ENCODE measurements at places on chromosomes 11 and 22.

DNA sequence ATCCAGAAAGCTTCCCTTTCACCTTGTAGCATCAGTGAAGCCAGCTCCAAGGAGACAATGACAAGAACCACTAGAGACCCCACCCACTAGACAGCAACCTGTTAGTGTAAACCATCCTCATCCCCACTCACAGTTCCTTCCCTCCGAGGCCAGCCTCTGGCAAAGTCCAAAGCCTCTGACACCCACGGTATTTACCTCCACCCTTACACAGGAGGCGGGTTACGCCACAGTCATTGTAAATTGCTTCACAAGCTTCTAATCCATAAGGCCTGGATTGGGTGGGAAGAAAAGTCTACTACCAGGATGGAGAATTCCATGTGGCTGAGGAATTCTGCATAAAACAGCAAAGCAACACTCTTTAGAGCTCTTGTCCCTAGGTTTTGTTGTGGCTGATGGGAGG, 287.4 kb downstream of the BUD13 start:
- no peak for DNase-seq

DNA sequence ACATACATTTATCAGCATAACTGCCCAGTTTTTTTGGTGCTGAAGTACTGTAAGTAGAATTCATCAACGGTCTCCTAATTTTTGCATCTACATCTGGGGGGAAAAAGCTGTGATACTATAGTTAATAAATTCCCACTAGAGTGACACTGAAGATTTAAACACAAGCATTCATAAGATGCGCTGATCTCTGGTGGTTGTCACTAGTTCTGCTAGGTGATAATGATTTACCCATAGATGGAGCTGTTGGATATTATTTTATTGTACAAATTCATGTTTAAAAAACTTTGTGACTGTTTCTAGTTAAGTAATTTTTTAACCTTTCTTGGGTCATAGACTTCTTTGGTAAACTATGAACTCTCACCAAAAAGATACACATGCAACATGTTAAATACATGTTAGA, 106.6 kb downstream of the EMSY start:
- DNase-seq: no peak

DNA sequence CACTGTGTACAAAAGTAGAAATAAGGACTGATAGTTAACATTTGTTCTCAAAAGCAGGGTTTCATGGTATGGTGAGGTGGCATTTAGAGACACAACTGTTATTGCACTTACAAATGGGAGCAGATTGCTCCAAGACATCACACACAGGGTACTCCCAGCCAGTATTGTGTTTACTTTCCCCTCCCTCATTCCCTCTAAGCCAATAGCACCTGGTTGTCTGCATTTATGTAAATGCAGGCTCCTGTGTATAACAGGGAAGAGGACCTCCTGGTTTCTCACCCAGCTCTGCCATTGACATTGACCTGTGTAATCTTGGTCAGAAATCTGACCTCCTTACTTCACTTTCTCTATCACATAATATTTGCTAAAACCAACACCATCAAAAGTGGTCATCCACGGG, 154.4 kb downstream of the NAV2 start:
- no peak for DNase-seq

GRCh38 chr11:12421386-12421785, 44.0 kb downstream of the PARVA start:
- no peak for DNase-seq

GRCh38 chr11:86814775-86815174, 14.4 kb downstream of the PRSS23 start:
- DNase-seq: no peak

GRCh38 chr22:35131525-35132000, 65.6 kb downstream of the ISX start:
- DNase-seq: no peak

DNA sequence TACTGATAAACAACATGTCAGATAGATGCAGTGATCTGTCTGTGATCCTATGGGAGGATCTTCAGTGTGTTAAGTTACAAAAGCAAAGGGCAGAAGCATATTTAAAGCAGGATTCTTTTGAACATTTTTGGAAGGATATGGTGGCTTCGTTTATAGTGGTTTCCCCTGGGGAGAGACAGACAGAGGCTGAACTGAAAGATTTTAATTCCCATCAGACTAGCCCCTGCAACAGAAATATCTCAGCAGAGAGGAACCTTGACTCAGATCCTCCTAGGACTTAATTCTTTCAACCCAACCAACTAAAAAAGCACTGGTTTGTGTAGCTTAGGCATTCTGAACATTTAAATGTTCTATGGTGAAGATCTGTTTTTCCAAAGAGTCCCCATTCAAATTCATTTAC, 5.7 kb downstream of the CLTCL1 start:
- DNase-seq: no peak

GRCh38 chr11:12705874-12706273, 31.7 kb downstream of the TEAD1 start:
- DNase-seq: no peak

GRCh38 chr22:44754998-44755397, 2.6 kb downstream of the ARHGAP8 start:
- no peak for DNase-seq

DNA sequence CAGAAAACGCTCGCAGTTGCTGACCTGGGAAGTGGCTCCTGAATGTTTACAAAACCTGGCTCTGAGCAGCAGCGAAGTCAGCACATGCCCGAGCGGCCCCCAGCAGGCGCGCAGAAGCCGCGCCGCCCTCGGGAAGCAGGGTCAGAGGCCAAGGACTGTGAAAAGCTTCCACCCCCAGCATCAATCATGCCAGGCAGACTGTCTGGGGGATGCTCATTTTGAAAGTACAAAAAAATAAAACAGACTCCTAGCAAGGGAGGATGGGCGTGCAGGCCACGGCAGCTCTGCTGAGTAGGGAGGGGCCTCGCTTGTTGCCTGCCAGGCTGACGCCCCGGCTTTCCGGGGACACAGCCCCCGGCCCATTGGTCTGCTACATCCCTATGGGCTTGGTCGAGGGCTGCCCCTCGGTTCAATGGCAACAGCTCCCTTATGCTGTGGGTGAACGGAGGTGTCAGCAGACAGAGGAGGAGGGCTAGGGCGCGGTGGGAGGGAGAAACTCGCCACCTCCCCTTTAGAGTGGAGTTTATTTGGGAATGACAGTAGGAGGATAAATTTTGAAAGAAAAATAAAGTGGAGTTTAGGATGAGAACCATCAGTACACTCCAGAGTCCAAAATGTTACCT, 37.7 kb upstream of the GNB1L start:
- no peak for DNase-seq

GRCh38 chr11:44813401-44813800, 86.6 kb downstream of the TSPAN18 start:
- DNase-seq: no peak

GRCh38 chr11:115505175-115505574, 960 bp upstream of the CADM1 start:
- no peak for DNase-seq

GRCh38 chr11:1871531-1871930, 18.6 kb downstream of the LSP1 start:
- no peak for DNase-seq

GRCh38 chr22:46574993-46575910, 37.8 kb upstream of the CELSR1 start:
- DNase-seq: no peak

- DNase-seq: no peak
Measured at GRCh38 chr22:34588871-34589545, 476.9 kb upstream of the ISX start.

GRCh38 chr11:23370580-23371275, 510.5 kb upstream of the CCDC179 start:
- DNase-seq: no peak

DNA sequence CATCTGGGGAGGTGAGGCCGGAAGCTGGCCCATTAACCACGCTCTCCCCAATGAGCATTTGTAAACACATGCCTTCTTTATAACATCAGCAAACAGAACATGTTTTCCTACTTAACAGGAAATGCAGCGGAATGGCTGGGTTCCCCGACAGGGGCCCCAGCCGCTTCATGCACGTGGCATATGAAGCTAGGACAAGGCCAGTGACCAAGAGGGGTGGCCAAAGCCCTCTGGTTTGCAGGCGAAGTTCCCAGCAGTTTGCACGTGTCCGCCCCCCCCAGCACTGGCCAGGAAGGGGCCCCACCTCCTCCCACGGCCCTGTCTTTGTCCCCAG, 38.7 kb upstream of the LINC01488 start:
- DNase-seq: peak; percentile 29

DNA sequence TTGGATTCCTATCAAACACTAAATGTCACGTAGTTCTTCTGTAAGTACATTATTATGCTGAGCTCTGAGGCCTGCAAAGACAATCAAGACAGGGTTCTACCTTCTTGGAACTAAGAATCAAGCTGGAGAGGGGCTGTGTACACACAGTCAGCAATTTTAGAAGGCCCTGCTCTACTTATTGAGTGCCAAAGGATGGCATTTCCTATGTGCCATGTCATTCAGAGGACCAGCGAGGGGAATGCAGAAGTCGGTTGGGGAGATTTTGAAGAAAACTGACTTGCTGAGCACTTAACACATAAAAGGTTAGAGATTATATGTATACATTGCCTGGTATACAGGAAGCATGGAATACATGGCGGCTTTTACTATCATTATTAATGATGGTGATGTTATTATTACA, 5.3 kb downstream of the SLC37A2 start:
- no peak for DNase-seq

GRCh38 chr22:44740307-44740706, 12.1 kb upstream of the ARHGAP8 start:
- no peak for DNase-seq

- DNase-seq: no peak
Measured at GRCh38 chr11:12298610-12299009, 78.8 kb upstream of the PARVA start.

DNA sequence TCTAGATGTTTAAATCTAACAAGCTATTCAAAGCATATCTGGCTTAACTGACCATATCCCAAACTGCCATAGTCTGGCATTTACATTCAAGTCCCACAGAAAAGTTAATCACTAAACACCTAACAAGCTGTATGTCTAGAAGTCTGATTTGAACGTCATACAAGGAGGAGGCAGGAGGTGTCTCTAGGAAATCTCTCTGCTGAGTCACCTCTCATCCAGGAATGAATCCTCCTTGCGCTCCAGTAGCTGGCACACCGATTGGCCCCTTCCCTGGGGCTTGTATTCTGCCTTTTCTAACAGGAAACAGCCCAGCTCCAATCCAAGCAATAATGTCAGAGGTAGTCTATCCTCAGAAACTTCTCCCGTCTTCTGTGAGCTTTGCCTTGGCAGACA, 31.8 kb downstream of the FEZ1 start:
- DNase-seq: no peak

DNA sequence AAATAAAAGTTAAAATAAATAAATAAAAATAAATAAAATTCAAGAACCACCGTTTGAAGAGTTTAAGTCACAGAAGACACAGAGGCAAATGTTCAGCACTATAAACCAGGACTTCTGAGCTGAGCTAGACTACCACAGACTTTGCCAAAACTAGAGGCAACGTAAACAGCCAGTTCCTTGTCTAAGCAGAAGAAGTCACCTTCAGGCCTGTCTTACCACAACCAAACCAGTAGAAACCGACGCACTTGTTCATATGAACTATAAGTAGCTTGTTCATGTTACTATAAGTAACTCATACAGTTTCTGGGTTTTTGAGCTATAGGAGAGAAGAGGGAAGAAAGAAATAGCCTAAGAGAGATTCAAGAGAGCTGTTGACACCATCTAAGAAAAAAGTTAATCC, 48.3 kb downstream of the NNMT start:
- no peak for DNase-seq

DNA sequence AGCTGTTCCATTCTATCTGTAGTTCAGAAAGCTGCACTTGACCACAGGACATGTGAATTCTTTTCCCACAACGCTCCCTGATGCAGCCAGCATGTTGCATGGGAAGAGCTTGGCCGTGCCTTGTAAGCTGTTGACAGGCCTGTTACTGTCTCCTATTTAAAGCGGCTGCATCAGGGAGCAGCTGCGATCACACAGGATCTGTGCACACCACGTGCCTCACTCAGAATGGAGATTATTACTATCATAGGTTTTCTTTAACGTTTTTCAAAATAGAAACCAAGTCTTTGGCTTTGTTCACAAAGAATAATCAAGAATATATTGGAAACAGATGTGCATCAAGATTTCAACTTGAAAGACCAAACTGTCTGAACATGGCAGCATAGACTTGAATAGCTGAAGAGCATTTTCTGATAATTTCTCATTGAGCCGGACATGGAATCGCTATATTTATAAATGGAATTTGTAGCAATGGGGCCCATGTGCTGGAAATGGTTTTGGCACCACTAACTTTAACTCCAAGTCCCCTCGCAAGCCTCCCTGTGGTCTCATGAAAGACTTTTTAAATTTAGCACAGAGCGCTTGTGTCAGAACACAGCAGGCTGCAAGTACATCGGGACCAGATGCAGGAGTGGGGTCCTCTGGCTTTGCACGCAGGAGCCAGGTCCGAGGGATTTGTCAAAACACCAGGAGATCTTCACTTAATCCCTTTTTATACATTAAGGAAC, 40.8 kb upstream of the MYO18B start:
- DNase-seq: peak; percentile 49

GRCh38 chr11:94586546-94586945, 19.4 kb downstream of the PIWIL4 start:
- no peak for DNase-seq

- DNase-seq: peak; percentile 69
Measured at GRCh38 chr22:46078241-46079092, 71.9 kb upstream of the PPARA start.

DNA sequence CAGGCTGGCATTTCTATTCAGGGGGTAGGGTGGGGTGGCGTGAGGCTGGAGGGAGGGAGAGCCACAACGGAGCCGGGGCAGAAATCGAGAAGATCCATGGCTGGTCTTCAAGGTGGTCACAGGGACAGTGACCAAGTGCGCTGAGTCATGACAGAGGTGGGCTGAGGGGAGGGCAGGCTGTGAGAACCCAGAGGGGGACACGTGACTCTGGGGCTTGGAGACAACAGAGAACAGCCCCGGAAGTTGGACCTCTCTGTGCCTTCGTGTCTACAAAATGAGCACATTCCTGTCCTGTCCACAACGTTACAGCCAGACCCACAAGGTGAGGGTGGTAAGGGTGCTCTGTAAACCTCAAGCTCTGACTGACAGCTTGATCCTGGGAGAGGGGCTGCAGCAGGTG, 35.1 kb upstream of the ARFGAP3 start:
- no peak for DNase-seq

DNA sequence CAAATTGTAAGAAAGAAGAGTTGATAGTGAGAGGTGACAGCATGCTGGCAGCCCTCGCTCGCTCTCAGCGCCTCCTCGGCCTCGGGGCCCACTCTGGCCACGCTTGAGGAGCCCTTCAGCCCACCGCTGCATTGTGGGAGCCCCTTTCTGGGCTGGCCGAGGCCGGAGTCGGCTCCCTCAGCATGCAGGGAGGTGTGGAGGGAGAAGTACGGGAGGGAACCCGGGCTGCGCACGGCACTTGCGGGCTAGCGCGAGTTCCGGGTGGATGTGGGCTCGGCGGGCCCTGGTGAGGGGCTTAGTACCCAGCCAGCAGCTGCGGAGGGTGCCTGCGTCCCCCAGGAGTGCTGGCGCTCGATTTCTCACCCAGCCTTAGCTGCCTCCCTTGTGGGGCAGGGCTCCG, 539.7 kb upstream of the CCDC179 start:
- DNase-seq: no peak

GRCh38 chr11:72872012-72872411, 57.8 kb downstream of the ATG16L2 start:
- DNase-seq: no peak

- DNase-seq: no peak
Measured at GRCh38 chr22:46652081-46652846, 32.1 kb downstream of the GRAMD4 start.
